ENCODE measurements at places on chromosomes 2 and 18.
A peak's percentile ranks its signal among the peaks of the same experiment; 100 is the strongest.

- peak; percentile 3 for DNase-seq
Measured at GRCh38 chr18:35581898-35582641, 530 bp downstream of the GALNT1 start.

DNA sequence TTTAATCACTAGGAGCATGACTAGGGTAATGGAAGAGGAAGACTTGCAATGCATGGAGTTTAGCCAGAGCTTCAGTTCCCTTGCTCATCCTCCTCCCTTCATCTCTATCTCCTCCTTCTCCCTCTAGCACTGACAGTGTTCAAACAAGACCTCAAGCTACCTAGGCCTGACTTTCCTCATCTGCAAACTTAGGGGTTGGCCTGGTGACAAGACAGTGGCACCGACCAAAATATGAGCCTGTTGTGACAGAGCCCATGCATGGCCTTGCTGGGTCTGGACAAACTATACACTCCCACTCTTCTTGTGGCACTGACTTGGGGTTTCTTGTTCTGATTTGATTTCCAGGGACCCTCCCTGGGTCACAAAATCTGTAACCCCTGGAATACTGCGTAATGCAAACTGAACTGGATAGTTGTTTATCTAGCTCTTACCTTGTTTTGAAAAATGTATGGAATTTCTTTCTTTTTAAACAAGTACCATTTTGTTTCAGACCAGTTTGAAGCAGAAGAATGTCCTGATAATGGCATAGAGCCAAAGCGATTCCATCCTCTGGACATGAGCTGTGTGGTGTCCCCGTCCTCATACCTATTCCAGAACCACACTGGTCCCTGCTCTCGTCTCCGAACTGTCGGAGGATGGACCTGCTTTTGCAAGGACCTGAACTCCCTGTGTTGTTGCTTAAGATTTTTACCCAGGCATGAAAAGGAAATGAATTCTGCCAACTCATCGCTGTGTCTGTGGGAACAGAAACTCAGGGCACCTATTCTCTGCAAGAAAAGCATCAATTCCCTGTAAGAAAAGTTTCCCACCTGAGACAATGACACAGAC, 33.4 kb upstream of the PPP4R1 start:
- no peak for DNase-seq

DNA sequence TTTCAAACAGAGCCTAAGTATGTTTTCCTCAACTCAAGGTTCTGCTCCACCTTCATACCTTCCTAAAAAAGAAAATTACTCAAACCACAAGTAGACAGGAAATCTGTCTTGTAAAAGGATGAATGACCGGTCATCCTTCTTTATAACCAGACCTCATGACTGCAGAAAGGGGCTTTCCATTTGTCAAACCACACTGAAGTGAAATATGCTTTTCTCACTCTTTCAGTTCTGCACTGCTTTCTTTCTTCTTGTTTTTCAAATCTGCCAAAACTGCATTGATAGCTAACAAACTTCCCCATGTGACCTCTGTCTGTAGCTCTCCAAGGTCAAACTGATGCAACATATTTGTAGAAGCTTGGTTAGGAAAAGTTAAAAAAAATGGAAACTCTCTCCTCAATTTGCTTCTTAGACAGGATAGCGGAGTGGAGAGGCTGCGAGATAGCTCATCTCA, 308.9 kb upstream of the CCDC68 start:
- DNase-seq = no peak

DNA sequence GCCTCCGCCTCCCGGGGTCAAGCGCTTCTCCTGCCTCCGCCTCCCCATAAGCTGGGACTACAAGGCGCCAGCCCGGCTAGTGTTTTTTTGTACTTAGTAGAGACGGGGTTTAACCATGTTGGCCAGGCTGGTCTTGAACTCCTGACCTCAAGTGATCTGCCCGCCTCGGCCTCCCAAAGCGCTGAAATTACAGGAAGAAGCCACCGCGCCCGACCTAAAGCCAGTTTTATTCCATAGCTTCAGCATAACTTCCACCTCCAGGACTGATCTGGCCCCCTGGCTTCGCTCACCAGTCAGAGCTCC, 783 bp upstream of the TXNL4A start:
- no peak for DNase-seq

GRCh38 chr2:48715042-48715899, 40.3 kb downstream of the LHCGR start:
- DNase-seq = no peak

DNA sequence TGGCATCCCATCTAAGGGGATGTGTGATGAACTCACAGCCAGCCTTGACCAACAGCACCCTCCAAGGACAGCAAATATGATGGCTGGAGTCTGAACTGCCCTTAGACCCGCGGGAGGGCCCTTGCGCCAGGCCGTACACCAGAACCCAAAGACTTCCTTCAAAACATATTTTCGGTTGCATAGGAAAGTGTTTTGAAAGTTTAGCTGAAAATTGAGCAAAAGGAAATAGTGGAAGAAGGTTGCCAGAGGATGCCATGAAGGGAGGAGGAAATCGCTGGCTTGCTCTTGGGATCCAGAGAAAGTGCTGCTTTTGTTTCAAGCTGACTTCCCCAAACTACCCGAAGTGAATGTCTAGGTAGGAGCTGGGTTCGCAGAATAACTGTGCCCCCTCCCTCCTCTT, 61.3 kb downstream of the IL1R2 start:
- DNase-seq = no peak

GRCh38 chr2:192026059-192026824, 168.5 kb downstream of the TMEFF2 start:
- no peak for DNase-seq

- no peak for DNase-seq
Measured at GRCh38 chr2:195363496-195363895, 293.5 kb upstream of the SLC39A10 start.

DNA sequence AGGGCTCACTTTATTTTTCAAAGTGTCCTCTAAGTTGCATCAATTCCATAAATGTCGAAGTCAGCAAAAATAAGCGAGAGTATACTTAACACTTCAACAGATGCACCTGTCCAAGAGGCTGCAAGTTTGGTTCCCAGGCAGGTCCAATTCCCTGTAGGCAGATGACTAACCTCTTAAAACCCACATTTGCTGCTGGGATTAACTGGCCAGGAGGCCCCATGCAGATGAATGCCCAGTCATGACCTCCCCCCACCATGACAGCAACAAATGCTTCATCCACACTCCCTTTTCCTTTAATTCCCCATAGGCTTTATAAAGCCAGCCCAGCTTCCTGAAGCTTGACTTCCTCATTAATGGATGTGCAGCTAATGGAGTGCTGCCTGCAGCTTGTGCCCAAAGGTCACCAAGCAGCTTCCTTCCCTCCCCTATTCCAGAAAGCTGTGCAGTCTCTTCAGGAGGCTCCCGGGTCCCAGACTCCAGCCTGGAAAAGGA, 35.7 kb downstream of the REEP1 start:
- no peak for DNase-seq
